MCF 10A (cell line): ENCODE measurements at places on chromosomes 1 and 21. TPM values are rescaled to one million over a fixed set of nuclear protein-coding genes. Genes with fewer than 3 reads are reported as not detected.

Gene CATSPERE
- 1.2 and 2.1 TPM in 2 replicates for total RNA-seq

Gene STK40
- total RNA-seq = 44.0 and 47.4 TPM in 2 replicates

Gene UCHL5
- total RNA-seq = 79.2 and 94.4 TPM in 2 replicates

Gene AMY1A
- not detected in 2 replicates for total RNA-seq

Gene BSND
- total RNA-seq = not detected in 2 replicates

Gene TMCO4
- 19.0 and 20.5 TPM in 2 replicates for total RNA-seq

Gene ORC1
- 1.8 and 2.7 TPM in 2 replicates for total RNA-seq

Gene CHAF1B
- total RNA-seq = 6.4 and 7.7 TPM in 2 replicates

Gene LRRC38
- total RNA-seq = not detected in 2 replicates

Gene SLFNL1
- 0.28 and 0.29 TPM in 2 replicates for total RNA-seq

Gene LTN1
- 27.1 and 34.3 TPM in 2 replicates for total RNA-seq

Gene LIPI
- total RNA-seq = not detected in 2 replicates

Gene FHAD1
- total RNA-seq = not detected in 2 replicates

Gene TSPEAR
- not detected in 2 replicates for total RNA-seq

Gene JAM2
- 0.07 TPM in 1 of 2 replicates, not detected in the other for total RNA-seq

Gene SYT14
- total RNA-seq = 0.79 and 1.4 TPM in 2 replicates

Gene UBE2Q1
- 103 and 111 TPM in 2 replicates for total RNA-seq

Gene CHIA
- total RNA-seq = not detected in 2 replicates

Gene TRPM2
- total RNA-seq = 10.0 and 11.0 TPM in 2 replicates

Gene EDEM3
- total RNA-seq = 58.3 and 63.5 TPM in 2 replicates

Gene DPH5
- 63.5 and 76.8 TPM in 2 replicates for total RNA-seq

Gene ETV3L
- not detected in 2 replicates for total RNA-seq

Gene C8A
- total RNA-seq = not detected in 2 replicates

Gene TMPRSS3
- 2.0 and 2.4 TPM in 2 replicates for total RNA-seq

Gene RORC
- 0.40 and 0.81 TPM in 2 replicates for total RNA-seq

Gene MYOG
- total RNA-seq = not detected in 2 replicates

Gene REN
- not detected in 2 replicates for total RNA-seq

Gene MRPL37
- 98.2 and 128 TPM in 2 replicates for total RNA-seq

Gene MTFR1L
- 39.3 and 42.2 TPM in 2 replicates for total RNA-seq

Gene OR2T33
- total RNA-seq = not detected in 2 replicates

Gene LMX1A
- not detected in 2 replicates for total RNA-seq

Gene CHI3L2
- 1.4 and 2.1 TPM in 2 replicates for total RNA-seq

Gene SH3D21
- 3.2 and 3.3 TPM in 2 replicates for total RNA-seq

Gene GCSAML
- not detected in 2 replicates for total RNA-seq
